RCC 7860 (cell line): ENCODE measurements at places on chromosomes 4 and X.
A peak's percentile ranks its signal among the peaks of the same experiment; 100 is the strongest.

- no peak for DNase-seq
Observed at GRCh38 chr4:25437926-25438325, 60.9 kb downstream of the ANAPC4 start.

DNA sequence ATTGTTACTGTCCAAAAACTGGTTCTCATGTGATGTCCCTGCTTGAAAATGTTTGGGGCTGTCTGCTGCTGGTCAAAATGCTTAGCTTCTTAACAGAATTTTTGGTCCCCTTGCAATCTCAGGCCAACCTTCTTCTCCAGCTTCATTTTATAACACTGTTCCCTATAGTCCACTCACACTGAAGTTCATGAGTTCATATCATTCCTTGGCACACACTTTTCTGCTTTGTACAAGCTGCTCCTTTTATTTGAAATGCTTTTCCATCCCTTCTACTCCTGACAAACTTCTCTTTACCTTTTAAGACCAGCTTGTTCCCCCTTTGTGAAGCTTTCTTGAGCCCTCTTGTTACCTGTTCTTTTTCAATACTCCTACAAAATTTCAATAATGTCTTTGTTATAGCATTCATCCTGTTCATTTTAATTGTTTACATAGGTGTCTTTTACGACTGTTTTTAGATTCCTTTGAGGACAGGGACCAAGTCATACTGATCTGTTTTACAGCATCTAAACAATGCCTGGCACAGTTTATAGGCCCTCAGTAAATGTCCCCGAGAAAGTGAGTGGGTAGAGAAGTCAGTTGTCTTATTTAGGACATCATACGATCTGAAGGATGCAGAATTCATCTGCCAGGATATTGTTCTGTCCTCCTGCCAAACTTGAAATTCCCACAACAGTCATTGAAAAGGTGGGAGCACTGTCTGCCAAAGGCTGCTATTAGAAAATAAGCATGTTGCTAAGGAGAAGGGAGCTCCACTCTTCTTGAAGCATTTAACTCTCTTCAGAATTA, 134.4 kb upstream of the BMPR1B start:
- no peak for DNase-seq

DNA sequence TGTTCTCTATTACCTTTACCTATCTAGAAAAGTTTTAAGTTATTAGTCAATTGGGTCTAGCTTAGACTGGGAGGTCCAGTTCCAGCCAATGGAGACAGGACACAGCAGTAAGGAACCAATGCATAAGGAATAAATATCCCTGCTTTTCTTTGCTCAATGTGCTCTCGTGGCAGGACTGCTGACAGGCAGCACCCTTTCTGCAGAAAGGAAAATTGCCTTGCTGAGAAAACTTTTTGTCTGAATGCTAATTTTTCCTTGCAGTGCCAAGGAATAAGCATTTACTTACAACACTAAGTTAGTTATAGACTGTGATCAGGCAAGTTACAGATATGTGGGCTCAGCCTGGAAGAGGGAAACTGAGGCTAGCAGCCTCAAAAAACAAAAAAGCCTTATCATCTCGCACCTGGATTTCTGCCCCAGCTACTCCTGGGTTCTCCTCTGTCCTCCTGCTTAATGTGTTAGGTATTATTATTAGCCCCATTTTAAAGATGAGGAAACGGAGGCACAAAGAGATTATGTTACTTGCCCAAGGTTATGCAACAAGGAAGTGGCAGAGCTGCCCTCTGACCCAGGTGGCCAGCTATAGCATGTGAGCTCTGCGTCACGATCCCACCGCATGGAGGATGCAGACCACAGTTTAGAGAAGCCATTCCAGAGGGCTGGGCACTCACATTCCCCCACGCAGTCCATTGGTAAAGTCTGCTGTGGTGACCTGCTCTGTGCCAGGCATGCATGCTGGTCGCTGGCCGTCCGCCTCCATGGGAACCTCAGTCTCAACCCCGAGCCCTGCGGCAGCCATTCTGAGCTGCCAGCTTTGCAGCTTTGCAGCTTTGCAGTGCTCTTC, 40.5 kb upstream of the C4orf50 start:
- no peak for DNase-seq

DNA sequence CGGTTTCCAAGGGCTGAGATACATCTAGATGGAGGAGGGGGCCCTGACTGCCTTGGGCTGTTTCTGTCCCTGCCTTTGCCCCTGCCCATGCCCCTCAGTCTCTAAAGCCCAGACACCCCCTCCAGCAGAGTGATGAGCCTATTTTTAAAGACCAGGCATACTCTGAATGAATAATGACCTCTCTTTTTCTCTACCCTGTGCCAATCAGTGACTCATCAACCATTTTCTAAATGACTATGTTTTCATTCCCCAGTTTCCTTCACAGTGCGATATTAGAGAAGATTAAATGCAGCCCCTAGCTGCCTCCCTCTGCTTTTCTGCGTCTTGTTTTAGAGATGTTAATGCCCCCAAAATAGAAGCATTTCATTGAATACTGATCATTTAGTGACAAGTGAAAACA, 15.5 kb upstream of the NHS start:
- no peak for DNase-seq

DNA sequence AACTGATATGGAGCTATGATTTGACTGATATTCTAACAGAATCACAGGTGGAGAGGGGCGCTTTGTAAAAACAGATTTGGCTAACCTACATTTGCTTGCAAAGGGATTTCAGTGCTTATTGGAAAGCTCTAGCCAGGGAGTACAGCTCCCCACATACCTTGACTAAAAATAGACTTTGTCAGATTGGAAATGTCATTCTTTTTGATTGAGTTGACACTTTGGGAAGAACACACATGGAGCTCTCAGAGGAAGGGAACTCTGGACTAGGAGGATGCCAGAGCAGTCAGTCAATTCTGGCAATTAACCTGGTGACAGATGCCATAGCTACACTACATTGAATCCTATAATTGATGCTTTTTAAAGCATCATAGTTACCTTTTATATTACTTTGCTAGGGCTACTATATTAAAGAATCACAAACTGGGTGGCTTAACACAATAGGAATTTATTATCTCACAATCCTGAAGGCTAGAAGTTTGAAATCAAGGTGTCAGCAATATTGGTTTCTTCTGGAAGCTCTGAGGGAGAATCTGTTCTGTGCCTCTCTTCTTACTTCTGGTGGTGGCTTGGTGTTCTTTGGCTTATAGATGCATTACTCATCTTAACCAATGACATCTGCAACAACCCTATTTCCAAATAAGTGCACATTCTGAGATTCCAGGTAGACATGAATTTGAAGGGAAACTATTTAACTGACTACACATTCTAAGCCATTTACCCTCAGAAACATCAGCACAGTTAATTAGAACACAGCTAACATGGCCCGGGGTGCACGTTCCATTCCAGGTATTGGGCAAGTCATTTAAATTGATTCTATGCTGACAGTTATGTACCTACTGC, 8.4 kb upstream of the HERC3 start:
- DNase-seq, result no peak

- no peak for DNase-seq
Observed at GRCh38 chrX:134633832-134634231, 24.4 kb downstream of the PLAC1 start.

- no peak for DNase-seq
Observed at GRCh38 chr4:127155116-127155515, 477.6 kb upstream of the INTU start.

DNA sequence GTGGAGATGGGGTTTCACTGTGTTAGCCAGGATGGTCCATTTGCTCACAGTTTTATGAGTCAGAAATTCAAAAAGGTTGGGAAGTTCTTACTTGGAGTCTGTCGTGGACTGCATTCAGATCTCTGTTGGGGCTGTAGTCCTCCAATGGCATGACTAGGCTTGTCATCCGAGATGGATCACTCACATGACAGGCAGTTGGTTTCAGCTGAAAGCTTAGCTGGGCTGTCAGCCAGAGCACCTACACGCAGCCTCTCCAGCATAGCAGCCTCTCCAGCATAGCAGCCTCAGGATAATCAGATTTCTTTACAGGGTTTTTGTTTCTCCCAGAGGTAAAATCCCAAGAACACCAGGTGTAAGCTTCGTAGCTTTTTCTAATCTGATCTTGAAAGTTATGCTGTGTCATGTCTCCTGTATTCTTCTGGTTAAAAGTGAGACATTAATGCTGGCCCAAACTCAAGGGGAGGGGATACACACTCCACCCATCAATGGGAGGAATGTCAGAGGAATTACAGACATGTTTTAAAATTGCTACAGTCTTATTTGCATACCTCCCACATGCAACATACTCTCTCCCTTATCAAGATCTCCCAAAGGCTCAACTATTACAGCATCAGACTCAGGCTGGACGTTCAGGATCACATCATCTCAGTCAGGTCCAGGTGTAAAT, 31.6 kb upstream of the SOD3 start:
- DNase-seq, result peak; percentile 65

- DNase-seq, result no peak
Observed at GRCh38 chr4:136769717-136770116, 762.6 kb downstream of the PCDH18 start.

DNA sequence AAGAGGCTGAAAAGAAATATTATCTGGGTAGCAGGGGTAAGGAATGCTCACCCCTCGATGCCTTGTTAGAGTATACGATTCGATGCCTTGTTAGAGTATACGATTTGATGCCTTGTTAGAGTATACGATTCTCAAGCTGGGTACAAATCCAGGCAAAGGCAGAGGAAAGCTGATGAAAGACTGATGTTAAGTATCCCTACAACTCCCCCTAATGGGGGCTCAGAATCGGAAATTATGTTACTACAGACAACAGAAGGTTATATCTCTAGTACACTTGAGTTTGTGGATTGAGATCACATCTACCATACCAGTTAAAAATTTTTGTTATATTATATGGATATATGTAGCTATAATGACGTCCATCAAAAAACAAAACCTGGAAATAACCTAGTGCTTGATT, 4.8 kb downstream of the LRRC66 start:
- DNase-seq, result no peak

- DNase-seq, result no peak
Observed at GRCh38 chrX:151713849-151714248, 2.0 kb upstream of the FATE1 start.

- DNase-seq, result peak; percentile 54
Observed at GRCh38 chrX:1581132-1581531, 10.3 kb upstream of the AKAP17A start.

DNA sequence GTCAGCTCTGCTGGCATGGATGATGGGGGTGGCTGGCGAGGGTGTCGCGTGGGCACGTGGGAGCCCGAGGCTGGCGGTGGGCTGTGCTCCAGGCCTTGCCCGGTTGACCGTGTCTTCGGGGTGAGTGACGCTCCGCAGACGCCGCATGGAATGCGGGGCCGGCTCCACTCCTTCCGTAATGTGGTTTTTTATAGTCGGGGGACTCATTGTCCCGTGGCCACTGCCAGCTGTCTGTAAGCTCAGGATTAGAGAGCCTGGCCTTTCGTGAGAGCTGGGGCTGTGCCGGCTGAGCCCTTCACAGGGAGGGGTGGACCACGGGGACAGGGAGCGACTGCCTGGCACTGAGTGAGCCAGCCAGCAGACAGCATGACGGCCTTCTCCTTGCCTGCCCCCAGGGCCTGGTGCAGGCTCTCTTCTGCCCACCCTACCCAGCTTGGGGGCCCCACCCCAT, 20.4 kb downstream of the DOK7 start:
- peak; percentile 94 for DNase-seq

DNA sequence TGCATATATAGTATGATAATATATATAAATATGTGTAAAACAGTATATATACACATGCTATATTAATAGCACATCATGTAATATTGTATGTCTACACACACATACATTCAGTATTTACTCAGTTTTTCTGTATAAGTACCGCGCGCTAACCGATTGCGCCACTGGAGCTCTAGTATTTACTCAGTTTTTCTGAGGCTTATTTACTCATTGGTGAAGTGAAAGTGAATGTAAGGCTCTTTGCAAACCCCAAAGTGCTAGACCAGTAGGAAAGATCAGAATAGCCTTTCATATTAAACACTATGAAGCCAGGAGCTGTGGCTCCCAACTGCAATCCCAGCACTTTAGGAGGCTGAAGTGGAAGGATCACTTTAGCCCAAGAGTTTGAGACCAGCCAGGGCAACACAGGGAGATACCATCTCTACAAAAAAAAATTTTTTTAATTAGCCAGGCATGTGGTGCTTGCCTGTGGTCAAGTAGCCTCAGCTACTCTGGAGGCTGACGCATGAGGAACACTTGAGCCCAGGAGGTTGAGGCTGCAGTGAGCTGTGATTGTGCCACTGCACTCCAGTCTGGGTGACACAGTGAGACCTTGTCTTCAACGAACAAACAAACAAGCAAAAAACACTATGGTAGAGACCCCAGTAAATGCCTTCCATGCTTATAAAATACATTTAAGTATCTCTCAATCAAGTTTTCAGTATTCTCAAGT, 125.8 kb downstream of the KIT start:
- no peak for DNase-seq

- no peak for DNase-seq
Observed at GRCh38 chr4:16659694-16660093, 238.8 kb downstream of the LDB2 start.

DNA sequence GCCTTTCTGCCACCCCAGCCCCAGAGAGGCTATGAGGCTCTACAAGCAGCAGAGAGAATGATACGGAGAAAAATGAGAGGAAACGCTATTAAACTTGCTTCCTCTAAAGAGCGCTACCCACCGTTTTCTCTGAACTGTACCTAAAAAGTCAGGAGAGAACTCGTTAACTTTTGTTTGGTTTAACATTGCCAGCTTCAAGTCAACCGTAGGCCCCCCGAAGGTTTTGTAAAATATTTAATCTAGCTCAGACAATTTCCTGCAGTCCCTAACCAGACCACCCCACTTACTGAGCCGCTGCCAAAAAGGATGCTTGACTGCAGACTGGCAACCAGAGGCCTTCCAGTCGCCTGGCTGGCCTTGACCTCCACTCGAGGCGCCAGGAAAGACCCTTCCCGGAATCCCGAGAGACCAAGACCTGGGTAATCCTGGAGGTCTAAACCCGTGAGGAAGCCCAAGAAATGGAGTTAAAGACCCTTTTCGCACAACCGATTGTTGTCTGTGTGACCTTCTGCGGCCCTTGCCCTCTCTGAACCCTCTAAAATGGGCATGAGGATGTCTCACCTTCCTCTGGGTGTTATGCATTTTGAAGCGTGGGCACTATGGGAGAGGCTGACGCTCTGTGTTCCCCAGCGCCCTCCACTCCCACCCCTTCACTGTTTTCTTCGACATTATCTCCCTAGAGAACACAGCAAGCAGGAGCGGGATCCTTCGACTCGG, 86.3 kb downstream of the BCOR start:
- no peak for DNase-seq

DNA sequence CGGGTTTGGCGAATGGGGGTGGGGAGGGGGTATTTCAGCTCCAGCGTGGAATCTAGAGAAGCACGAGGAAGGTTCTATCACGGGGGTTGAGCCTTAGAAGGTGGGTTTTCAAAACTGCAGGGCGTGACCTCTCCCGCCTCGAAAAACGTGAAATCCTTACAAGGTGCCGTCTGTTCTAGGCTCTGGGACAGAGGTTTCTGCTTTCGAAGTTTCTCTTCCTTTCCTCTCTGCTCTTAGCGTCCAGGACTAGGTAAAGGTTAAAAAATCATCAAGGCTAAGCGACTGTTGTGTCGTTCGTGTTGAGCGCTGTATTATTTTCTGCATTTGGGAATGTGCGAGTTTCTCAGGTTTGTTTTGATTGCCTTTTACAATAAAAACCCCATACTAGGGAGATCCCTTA, 1.1 kb downstream of the FHL1 start:
- no peak for DNase-seq

- DNase-seq, result no peak
Observed at GRCh38 chr4:98833384-98833783, 95.5 kb downstream of the EIF4E start.
